Ureter (tissue), 1 donor: ENCODE measurements at places on chromosomes 6 and 20. TPM values are rescaled to one million over a fixed set of nuclear protein-coding genes. Genes with fewer than 3 reads are reported as not detected.

The LY6G6F gene
- total RNA-seq, result not detected

The VGLL2 gene
- not detected for total RNA-seq

The SUMO4 gene
- total RNA-seq, result 5.0 TPM

The GPX5 gene
- not detected for total RNA-seq

The TLDC2 gene
- 0.36 TPM for total RNA-seq

The EMILIN3 gene
- total RNA-seq, result 2.0 TPM

The CST4 gene
- not detected for total RNA-seq

The PREX1 gene
- total RNA-seq, result 19.9 TPM

The HLA-G gene
- total RNA-seq, result not detected

The NT5E gene
- total RNA-seq, result 22.8 TPM

The PGBD1 gene
- 3.1 TPM for total RNA-seq

- no peak for DNase-seq
Observed at GRCh38 chr20:18721551-18722115, 92.0 kb upstream of the SCP2D1 start.

- DNase-seq, result no peak
Observed at GRCh38 chr20:16541226-16541625, 32.0 kb downstream of the KIF16B start.

DNA sequence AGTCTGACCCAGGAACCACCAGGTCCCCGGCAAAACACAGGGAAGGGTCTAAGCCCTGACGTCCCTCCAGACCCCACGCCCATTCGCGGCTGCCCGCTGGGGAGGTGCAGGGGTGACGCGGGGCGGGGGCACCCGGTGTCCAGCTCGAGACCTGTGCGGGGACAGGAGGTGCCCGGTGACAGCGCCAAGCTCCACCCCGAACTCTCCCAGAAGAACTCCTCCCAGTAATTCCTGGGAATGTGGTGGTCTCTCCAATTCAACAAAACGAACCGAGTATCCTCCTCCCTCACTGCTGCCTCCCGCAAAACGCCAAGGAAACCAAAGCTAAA, 164.1 kb upstream of the PDE10A start:
- DNase-seq, result no peak

DNA sequence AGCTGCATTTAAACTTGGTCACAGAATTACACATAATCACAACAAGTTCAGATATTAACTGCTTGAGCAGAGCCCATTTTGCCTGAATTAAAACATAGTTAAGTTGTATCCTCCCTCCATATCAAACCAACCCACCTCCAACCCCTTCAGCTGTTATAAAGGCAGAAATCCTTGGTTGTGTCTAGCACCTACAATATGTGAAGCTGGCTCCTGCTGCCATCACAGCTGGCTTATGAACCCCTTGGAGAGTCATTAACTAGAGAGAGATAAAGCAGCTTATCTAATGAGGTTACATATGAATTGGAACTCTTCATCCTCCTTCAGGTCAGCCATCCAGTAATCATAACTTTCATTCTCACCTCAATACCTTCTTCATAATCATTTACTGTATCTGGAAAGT, 101.8 kb downstream of the EPHA7 start:
- no peak for DNase-seq

DNA sequence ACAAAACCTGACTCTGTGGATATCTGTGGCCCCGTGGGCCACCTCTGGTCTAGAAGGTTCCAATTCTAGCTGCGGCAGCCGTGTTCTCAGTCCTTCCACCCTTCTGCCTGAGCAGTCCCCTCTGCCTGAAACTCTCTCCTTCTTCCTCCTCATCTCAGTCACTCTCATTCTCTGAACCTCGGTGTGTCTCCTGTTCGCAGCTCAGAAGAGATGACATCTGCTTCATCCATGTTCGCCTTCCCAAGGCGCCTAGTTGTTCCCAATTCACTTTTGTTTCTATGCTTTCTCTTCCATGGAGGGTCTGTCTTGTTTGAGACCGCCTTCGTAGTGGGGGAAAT, 95.5 kb downstream of the CEBPB start:
- DNase-seq, result no peak

GRCh38 chr6:157873735-157874344, 50.8 kb downstream of the SNX9 start:
- peak; percentile 72 for DNase-seq

GRCh38 chr6:2448826-2449571, 203.6 kb upstream of the GMDS start:
- peak; percentile 56 for DNase-seq

DNA sequence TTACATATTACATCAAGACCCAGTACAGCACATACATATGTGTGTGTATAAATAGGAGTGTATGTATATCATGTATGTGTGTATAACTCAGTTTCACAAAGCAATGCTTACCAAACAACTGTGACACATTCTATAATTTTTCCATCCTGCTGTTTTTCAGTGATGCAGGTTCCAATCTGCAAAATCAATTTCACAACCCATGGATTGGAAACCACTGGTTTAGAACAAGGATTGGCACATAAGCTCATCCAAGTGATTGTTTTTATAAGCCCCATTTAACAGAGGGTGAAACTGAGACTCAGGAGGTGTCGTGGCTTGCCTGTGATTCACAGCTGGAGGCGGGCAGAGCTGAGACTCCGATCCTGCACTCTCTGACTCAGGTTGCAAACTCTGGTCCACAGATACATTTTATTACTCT, 158.2 kb downstream of the ZMYND8 start:
- DNase-seq, result no peak

- no peak for DNase-seq
Observed at GRCh38 chr20:58431134-58431533, 42.1 kb downstream of the VAPB start.

- DNase-seq, result peak; percentile 52
Observed at GRCh38 chr6:21593927-21594415, 420 bp downstream of the SOX4 start.

- no peak for DNase-seq
Observed at GRCh38 chr20:47749339-47749738, 35.9 kb downstream of the SULF2 start.

GRCh38 chr20:5074232-5074674, 45.5 kb downstream of the PCNA start:
- no peak for DNase-seq

GRCh38 chr6:170083236-170084051, 207.4 kb downstream of the DLL1 start:
- no peak for DNase-seq

DNA sequence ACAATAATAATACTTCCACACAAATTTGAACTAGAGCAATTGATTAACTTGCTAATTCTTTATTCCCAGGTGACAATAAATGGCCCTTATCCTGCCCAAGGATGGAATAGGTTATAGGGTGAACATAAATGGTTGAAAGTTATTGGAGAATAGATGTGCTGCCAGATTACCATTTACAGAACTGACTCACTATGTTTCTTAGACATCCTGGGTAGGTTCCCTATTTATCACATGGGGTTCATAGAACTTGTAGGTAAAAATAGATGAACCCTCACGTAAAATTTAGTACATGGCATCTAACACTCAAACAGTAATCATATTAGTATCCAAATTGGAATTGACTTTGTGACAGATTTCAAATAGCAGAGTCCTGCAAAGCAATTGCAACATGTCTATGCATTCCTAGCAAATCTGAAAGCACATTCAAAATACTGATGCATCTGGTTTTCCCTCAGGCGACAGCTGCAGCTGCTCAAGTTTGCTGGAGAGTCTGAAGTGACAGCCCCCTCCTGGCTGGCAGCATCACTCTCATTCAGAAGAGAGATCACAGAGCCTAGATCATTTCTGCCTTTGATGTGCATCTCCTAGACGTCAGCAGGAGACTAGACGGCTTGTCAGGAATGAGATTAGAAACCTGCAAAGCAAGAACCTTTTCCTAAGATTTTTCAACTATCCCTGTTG, 80.2 kb upstream of the RNF217 start:
- DNase-seq, result no peak

- no peak for DNase-seq
Observed at GRCh38 chr6:167760979-167761793, 65.5 kb upstream of the AFDN start.

DNA sequence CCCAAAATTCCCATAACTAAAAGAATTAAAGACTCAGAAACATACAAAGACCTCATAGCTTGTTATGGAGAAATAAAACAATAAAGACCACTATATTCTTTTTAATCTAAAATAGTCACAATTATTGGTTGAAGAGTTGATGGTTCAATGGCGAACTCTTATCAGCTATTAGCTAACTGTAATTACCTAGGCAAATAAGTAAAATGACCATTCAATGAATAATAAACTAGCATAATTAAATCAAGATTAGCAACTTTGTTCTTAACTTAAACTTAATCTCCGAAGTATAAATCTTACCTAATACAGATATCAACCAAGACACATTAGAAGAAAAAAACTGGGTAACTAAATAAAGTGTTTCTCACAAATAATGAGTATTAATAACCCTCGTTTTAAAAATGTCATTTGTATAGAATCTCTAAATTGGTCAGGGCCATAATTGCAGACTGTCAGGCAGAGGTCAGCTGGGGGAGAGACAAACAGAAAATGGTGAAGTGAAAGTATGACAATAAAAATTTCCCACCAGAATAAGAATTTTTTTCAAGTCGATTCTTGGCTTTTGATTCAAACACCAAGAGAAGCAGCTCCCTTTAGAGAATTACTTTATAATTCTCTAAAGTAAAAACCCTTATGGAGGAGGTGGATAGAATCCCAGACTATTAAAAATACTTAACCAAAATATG, 1.7 kb downstream of the FKBP5 start:
- DNase-seq, result no peak

GRCh38 chr20:41501376-41501775, 116.8 kb downstream of the CHD6 start:
- no peak for DNase-seq

DNA sequence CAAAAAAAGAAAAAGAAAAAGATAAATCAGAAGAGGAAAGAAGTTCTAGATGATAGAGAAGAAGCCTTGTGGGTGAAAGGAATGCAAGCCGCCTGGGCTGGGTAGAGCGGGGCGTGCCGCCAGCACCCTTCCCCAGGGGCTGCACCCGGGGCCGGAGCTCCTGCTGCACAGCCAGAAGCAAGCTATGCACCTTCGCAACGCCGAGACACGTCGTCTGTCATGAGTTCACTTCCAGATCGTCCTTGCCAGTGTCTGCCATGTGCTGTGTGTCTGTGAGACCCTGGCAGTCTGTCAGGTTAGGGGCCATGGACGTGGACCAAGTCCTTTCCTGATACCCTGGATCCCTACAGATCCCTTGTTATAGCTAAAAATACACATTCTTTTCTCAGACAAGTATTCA, 25.5 kb upstream of the ADRM1 start:
- DNase-seq, result no peak

DNA sequence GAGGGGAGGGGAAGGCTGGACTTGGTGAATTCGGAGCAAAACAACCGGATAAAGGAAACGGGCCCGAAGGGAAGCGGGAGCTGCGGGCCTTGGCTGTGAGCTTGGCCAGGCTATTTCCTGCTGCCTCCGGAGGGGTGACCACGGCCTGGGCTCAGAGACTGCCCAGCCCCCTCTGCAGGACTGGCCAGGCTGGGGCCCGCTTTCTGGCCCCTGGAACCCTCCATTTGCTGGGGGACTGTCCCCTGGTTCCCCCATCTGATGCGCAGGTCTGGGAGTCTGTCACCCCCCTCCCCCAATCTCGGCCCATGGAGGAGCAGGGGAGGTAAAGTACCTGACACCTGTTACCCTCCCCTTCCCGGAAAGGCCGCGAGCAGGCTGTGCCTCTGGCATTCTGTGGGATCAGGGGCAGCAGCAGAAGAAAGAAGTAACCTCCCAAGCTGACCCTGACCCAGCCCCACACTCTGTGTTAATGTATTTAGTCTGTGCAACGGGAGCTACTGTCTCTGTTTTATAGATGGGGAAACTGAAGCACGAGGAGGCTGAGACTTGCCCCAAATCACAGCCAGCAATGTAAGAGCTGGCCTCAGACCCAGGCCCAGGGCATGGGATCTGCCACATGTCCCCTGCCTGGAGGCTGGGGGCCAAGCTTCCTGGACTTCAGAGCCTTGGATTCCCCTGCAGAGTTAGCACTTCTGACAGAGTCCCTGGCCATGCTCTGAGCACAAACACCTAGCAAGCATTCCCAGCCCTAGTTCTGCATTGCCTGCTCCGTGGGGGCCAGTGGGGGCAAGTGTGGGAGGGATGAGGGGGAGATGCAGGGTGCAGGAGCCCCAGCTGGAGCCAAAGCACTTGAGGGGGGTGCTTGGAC, 3.5 kb downstream of the C20orf204 start:
- no peak for DNase-seq

DNA sequence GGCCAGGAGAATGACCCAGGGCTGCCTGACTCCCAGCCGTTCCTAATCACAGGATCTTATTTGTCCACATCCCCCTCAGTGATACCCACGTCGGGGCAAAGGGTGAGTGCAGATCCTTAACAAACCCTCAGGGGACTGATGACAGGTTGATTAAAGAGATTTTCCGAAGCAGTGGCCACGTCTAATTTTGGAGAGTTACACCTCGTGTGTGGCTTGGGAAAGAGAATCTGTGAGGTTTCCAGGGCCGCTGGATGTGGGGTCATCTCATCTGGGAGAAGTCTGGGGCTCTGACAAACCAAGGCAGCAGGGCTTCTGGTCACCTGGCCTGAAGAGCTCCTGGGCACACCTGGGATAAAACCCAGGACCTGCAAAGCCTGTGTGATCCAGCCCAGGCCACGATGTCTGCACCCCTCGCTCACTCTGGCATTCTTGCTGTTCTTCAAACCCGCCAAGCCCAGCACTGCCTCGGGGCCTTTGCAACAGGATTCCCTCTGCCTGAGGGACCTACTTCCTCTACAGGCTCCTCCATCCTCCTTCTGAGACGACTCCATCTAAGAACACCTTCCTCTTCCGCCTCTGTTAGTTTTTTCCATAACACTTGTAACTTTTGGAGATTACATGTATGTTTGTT, 4.7 kb downstream of the JPH2 start:
- DNase-seq, result no peak

GRCh38 chr6:41602864-41603608, 35.2 kb upstream of the MDFI start:
- DNase-seq, result peak; percentile 85

DNA sequence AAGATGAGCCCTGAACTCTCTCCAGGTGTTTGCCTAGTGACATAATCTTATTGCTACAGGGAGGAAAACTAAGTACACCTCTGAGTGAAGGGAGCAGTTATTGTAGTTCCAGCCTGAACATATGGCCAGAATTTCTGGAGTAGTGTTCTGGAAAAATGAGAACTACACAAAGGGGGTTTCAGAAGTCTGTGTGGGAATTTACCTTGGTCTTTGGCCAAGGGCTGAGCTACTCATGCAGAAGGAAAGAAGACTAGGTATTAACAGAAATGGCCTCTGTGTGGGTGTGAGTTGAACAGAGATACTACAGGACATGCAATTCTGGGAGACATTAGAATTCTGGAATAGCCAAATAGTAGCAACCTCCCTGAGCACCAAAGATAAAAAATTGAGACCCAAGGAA, 1009.7 kb upstream of the GJE1 start:
- no peak for DNase-seq
